ENCODE measurements at places on chromosomes 3 and 15.

DNA sequence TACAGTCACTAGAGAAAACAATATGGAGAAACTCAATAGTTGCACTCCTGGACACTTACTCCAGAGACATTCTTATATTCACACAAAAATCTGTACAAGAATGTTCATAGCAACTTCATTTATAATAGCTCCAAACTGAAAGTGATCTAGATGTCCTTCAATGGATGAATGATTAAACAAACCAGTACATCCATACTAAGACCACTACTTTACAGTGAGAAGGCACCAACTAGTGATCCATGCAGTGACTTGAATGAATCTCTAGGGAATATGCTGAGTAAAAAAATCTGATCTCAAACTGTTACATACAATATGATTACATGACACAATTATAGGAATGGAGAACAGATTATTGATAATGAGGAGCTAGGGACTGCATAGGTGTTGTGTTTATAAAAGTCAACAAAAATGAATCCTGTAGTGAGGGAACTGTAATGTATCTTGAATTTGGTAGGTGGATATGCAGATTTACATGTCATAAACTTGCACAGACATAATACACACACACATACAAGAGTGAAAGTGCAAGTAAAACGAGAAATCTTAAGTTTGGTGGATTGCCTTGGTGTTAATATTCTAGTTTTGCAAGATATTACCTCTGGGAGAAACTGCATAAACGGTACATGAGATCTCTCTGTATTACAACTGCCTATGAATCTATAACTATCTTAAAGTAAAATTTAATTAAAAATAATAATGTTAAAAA is 85.7 kb downstream of the SPATA16 start:
- no peak for DNase-seq

DNA sequence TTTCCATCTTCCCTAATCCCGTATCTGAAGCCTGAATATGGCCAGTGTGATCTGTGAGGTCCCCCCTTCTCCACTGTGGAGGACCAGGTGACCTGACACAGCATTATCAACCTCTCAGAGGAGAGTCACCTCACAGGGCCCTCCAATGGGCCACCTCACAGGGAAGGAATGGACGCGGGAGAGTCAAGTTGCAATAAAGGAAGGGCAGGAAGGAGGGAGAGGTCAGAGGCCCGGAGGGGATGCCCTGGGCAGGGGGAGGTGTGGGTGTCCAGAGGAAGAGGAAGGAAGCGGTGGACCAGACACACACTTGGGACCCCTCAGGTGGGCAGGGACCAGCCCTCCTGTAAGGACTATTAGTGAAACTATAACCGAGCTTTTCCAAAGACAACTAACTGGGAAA is 14.6 kb upstream of the LRRC15 start:
- DNase-seq = no peak

DNA sequence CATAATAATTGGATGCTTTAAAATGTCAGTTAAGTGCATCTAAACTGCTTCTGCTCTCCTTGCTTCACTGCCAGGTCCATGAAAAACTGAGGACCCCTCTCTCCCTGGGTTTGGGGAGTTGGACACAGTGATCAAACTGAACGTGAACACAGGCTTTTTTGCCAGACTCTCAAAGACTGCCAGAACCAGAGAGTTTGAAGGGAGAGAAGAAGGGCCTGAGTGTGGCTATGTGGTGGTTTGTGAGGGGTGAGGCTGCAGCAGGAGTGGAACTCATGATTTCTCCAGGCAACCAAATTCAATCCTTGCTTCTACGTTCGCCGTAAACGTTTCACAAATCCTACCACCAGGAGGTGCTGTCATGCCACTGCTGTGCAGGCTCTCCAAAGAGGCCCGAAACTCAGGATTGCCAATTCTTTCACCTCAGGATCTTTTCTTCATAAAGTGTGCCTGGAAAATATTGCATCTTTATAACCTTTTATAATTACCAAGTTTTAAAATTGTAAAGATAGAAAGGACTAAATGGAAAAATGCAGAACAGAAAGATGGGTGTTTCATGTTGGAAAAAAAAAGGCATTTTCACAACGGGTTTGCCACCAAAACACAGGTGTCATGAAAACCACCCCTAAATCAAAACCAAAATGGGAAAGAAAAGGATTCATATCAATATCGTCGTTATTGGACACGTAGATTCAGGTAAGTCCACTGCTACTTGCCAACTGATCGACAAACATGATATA is 19.7 kb downstream of the TM4SF4 start:
- DNase-seq = no peak

- DNase-seq = no peak
Observed at GRCh38 chr3:68239542-68239941, 585.1 kb upstream of the SUCLG2 start.

- no peak for DNase-seq
Observed at GRCh38 chr3:72630327-72630968, 217.8 kb downstream of the SHQ1 start.

GRCh38 chr3:44030687-44031305 is 210.9 kb upstream of the TOPAZ1 start:
- no peak for DNase-seq

DNA sequence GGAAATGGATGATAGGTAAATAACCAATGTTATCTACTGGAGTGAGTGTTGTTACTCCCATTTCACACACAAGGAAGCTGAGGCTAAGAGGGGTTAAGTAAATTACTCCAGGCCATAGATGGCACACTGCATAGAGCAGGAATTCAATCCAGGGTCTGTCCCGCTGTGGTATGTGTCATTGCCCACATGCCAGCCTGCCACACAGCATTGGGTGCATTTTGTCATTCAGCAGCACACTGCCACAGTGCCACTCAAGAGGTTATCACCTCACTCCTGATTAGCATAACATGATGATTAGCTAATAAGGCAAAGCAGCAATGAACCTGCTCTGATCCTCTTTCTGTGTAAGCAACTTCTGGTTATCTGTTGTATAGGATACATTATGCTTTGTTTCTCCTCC is 157.4 kb upstream of the CTNNB1 start:
- DNase-seq = no peak

DNA sequence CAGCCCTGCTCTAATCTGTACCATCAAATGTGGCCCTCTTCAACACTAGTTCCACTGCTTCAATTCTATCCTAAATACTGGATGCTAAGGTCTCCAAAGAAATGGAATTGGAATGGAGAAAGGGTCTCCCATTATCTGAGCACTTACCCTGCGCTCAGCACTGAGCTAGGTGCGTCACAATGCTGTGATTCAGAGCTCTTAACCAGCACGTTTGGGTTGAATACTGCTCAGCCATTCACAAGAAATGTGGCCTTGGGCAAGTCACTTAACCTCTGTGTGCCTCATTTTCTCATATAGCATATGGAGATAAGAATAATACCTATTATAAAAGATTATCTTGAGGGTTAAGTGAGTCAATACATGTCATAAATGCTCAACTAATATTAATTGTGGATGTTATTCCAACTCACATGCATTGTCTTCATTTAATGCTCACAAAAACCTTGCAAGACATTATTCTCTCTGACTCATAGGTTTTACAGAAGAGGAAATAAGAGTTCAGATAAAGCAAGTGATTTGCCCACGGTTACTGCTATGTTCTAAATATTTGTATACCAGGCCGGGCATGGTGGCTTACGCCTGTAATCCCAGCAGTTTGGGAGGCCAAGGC is 27.4 kb upstream of the SRGAP3 start:
- DNase-seq = no peak

GRCh38 chr3:140128217-140128616 is 193.2 kb downstream of the CLSTN2 start:
- no peak for DNase-seq

DNA sequence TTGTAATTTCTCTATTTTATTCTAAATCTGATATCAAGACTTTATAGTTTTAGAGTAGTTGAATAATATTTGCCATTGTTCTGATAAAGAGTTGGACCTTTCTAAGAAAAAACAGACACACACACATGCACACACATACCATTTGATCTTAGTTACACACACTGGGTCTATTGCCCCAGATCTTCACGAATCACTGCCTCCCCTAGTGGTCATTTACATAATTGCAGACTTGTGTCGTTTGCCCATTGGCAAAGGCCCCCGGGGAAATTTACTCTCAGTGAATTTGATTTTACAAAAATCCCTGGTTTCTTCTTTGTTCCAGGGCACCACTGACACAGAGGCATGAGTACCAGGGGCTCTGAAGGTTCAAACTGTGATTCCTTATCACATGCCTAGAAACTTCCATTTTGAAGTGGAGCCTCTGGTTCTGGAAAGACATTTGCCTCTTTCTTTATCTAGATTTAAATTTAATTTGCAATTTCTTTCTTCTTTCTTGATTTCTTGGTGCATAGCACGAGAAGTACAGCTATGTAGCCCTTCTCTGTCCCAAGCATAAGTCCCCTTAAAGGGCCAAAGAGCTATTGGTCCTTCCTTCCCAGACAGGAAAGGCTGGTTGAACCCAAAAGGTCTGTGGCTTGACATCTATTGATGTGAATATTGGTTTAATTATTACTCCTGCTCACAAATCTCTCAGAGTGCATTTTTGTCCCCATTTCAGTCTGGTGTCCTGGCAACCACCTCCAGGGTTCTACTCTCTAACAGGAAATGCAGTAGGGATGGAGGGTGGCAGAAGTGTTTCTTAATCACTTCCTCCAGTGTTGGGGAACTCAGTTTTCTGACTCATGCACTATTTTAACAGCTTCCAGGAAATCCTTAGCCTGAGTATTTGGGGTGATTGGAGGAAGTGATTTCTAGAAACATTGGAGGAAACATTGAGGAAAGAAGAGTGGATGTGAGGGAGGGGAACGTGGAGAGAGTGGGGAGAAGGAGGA is 32.4 kb upstream of the SLC6A11 start:
- peak; percentile 9 for DNase-seq

All from naive B cell (primary cell).